Sigmoid colon (tissue), 7 donors: ENCODE measurements at places on chromosomes 12 and 14. TPM values are rescaled to one million over a fixed set of nuclear protein-coding genes. Genes with fewer than 3 reads are reported as not detected.

The CYP27B1 gene
- total RNA-seq: not detected

The CLEC4D gene
- total RNA-seq: not detected

The HOXC12 gene
- total RNA-seq: not detected

The KCNK13 gene
- 1.1 TPM for total RNA-seq

The SAMD15 gene
- 0.16 TPM for total RNA-seq

The GPR162 gene
- total RNA-seq: 6.4 TPM

The OASL gene
- total RNA-seq: 0.41 TPM

The FAR2 gene
- 11.4 TPM for total RNA-seq

The CERS5 gene
- total RNA-seq: 21.7 TPM

The SLC10A1 gene
- not detected for total RNA-seq

The ZNF385A gene
- 8.4 TPM for total RNA-seq

The BRAP gene
- 19.5 TPM for total RNA-seq

The LRTM2 gene
- not detected for total RNA-seq

The CCDC177 gene
- not detected for total RNA-seq

The RPGRIP1 gene
- total RNA-seq: not detected

The OTOGL gene
- 4.7 TPM for total RNA-seq

The POTEG gene
- total RNA-seq: not detected

The DHRS2 gene
- total RNA-seq: not detected

The MAP3K12 gene
- total RNA-seq: 22.5 TPM

The AREL1 gene
- total RNA-seq: 12.5 TPM

The TSPAN19 gene
- 0.81 TPM for total RNA-seq

The ZNF384 gene
- 32.6 TPM for total RNA-seq

The MBD6 gene
- 23.5 TPM for total RNA-seq

The AACS gene
- total RNA-seq: 9.9 TPM

The RFC5 gene
- 12.7 TPM for total RNA-seq

The MSRB3 gene
- total RNA-seq: 232 TPM

The KRT72 gene
- total RNA-seq: not detected

The PRH2 gene
- 1.2 TPM for total RNA-seq

The HOXC13 gene
- not detected for total RNA-seq

The SMOC1 gene
- total RNA-seq: 0.27 TPM

The KERA gene
- total RNA-seq: not detected
